ENCODE measurements at places on chromosomes 11 and 22.

- no peak for DNase-seq
These were observed at the start of gene CALCA for GRCh38 chr11:14971865-14972580. Gene CALCA, minus strand, starts transcription at chr11:14972351. Its CDS starts 1,159 bp downstream, at chr11:14971192.

DNA sequence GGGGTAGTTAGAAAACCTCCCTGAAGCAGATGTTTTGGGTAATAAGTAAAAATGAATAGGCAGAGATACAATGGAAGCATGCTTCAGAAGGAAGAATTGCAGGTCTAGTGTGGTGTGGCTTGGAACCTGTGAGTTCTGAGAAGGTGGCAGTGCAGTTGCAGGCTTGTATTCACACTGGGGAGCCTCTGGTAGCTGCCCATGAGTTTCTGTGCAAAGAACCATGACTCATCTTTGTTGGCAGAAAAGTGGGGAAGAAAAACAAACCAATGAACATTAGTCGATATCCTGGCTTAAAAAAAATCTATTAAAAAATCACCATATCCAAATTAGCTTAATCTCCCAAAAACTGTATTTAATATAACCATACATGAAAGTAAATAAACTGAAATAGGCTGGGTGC lies 232.6 kb downstream of the FAT3 start:
- no peak for DNase-seq

GRCh38 chr11:12543596-12544415 lies 130.4 kb upstream of the TEAD1 start:
- no peak for DNase-seq

GRCh38 chr11:45100339-45100738 lies 46.1 kb upstream of the PRDM11 start:
- DNase-seq = no peak

DNA sequence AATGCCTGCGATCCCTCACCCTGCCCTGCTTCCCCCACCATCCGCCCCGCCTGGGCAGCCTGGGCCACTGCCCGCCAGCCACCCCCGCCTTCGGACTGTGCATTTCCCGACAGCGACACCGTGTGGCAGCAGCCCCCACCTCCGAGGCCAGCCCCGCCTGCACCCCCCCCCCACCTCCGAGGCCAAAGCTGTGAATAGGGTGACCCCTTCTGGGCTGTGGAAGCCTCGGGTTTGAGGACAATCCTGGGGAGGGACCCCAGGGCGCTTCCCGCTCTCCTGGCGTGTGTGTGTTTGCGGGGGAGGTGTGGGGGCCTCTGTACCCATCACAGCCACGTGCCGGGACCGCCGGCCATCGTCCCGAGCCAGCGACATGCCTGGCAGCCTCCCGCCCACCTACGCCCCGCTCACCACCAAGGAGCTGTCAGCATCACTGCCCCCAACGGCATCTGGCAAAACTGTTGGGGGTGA lies 33.8 kb upstream of the PPARA start:
- peak; percentile 86 for DNase-seq

- no peak for DNase-seq
These were observed 9.0 kb upstream of the USP28 start for GRCh38 chr11:113884361-113884836.

DNA sequence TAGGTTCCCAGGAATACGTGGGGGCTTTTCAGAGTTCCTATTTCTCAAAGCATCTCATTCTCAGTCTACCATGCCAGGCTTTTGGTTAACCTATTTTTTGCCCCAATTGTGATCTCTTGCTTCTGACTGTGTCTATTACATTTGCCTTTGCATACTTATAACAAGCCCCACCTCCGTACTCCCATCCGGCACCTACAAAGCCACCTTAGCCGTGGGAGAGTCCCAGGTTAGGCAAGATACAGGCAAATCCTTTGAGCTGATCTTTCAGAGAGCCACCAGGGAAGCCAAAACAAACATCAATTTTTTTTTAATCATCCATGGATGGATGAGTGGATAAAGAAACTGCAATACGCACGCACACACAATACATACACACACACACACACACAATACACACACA lies 18.6 kb upstream of the PANX3 start:
- no peak for DNase-seq

- DNase-seq = no peak
These were observed 56.0 kb downstream of the PACS1 start for GRCh38 chr11:66126064-66126463.

DNA sequence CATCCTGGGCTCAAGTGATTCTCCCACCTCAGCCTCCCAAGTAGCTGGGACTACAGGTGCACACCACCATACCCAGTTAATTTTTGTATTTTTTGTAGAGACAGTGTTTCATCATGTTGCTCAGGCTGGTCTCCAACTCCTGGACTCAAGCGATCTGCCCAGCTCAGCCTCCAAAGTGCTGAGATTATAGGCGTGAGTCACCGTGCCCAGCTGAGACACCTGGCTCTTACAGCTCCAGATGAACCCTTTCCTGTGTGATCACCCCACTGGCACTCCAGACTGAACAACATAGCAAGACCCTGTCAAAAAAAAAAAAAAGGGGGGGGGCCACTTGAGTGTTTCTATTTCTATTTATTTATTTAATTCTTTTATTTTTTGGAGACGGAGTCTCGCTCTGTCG lies 1.0 kb upstream of the ADSL start:
- peak; percentile 40 for DNase-seq

- DNase-seq = no peak
These were observed 16.7 kb downstream of the TMPRSS13 start for GRCh38 chr11:117912497-117912896.

GRCh38 chr11:89477175-89477574 lies 14.0 kb downstream of the NOX4 start:
- no peak for DNase-seq

- DNase-seq = peak; percentile 74
These were observed 17.8 kb upstream of the WNT7B start for GRCh38 chr22:45994491-45995404.

- no peak for DNase-seq
These were observed 296.8 kb downstream of the RAB38 start for GRCh38 chr11:87878373-87878825.

- no peak for DNase-seq
These were observed 1060.5 kb downstream of the DLG2 start for GRCh38 chr11:84566671-84567070.

DNA sequence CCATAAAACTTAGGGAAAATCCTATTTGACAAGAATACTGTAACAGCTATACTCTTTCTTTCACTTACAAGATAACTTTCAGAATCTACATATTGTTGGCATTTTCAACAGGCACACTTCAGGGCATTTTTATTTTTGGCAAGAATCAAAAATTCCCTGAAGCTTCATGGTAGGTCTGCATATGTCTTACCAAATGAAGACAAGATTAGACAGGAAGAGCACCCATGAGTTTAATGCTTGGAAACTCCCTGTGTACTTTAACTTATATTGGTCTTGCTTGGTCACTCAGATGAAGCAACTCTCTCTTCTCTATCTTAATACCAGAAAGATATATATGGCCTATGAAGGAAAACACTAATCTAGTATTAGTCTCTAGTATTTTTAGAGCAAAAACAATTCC lies 137.7 kb downstream of the ATG16L2 start:
- DNase-seq = no peak

- no peak for DNase-seq
These were observed 161.8 kb downstream of the CASP12 start for GRCh38 chr11:104736502-104736901.

GRCh38 chr11:19920982-19921381 lies 208.3 kb downstream of the NAV2 start:
- no peak for DNase-seq

DNA sequence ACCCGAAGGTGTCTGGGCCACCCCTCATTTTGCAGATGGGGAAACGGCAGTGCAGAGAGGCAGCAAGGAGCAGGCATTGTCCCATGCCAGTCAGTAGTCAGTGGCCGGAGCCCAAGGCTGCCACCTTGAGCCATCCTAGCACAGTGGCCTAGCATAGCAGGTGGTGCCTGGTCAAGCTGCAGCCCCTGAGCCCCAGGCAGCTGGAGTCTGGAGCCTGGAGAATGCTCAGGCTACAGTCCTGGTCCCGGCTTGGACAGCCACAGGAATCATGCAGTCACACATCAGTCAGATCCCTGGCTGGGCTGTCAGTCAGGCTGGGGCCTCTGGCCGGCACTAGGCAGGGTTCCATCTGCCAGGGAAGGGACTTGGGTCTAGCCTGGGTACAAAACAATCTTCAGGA lies 18.6 kb downstream of the KCNC1 start:
- no peak for DNase-seq

GRCh38 chr11:33480626-33481025 lies 220.0 kb downstream of the C11orf91 start:
- no peak for DNase-seq

DNA sequence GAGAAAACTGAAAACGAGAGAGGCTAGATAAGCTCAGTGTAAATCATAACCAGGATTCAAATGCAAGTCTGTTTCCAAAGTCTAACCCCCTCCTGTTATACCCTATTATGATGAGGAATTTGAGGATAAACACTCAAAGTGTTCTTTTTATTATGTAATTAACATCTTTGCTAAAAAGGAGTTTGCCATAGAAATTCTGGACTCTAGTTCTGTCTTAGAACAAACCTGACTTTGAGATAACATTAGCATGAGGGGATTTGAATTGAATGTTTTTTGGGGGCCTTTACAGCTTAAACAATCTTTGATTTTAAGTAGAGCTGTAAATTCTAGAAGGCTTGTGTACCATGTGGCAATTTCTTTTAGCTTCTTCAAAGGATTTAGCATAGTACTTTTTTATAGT lies 9.5 kb downstream of the C11orf54 start:
- no peak for DNase-seq

GRCh38 chr22:30602049-30602448 lies 4.9 kb upstream of the TCN2 start:
- DNase-seq = no peak

- DNase-seq = no peak
These were observed 416.6 kb upstream of the CCDC90B start for GRCh38 chr11:83702796-83703195.

GRCh38 chr11:5690736-5691135 lies 1.1 kb downstream of the TRIM22 start:
- no peak for DNase-seq

DNA sequence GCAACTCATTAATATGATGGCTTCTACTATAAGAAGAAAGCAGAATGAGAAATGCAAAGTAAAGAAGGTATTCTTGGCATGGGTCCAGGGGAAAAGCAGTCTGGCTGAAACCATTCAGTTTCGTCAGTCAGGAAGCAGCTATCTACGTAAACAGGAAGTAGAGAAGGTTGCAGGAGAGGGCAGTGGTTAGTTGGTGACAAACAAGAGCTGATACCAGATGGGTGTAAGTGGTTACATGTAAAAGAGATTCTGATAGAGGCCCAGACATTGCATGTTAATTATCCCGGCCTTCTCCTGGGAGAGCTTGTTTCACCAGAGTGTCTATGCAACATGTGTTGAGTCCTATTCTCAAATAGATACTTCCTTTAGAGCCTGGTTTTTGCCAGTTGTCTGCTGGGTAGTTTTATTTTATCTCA lies 58.4 kb upstream of the PSMA1 start:
- DNase-seq = peak; percentile 88

DNA sequence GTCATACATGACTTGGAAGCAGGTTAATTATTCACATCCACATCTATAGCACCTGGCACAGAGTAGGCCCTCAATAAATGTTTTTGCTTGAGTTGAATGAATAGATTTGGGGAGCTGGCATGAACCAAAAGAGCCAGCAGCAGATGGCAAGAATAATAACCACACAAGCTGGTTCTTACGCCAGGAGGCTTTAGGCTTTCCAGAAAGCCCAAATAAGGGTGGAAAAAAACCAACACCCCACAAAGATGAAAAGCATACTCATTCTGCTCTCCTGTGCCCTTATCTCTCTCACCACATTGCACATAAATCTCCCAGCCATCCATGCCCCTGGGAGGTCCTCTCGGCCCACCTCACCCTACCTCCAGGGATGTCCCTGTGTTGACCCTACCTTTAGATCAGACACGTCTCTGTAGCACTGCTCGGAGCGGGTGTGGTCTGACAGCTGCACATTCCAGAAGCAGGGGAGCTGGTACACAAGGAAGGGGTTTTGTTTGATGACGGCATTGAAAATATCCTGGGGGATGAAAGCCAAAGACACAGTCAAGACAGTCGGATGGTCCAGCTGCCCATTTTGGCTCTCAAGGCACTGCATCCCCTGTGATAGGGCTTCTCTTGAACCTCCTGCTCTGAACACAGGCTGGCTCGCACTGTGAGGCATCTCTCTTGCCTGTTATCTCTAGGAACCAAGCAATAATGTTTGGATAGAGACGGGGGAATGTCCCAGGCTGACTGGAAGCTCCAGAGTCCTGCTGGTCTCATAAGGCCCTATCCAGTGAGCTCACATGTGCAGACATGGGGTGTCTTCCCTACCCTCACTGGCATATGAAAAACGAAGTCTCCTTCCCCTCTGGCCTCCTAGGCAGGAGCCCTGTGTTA lies 323.6 kb upstream of the SYN3 start:
- no peak for DNase-seq

- no peak for DNase-seq
These were observed 111.7 kb downstream of the MYO18B start for GRCh38 chr22:25853501-25854284.

- no peak for DNase-seq
These were observed 9.2 kb downstream of the RRP8 start for GRCh38 chr11:6594142-6594768.

- DNase-seq = no peak
These were observed 884 bp downstream of the CENATAC start for GRCh38 chr11:118998822-118999221.

GRCh38 chr11:3950996-3951660 lies 95.7 kb downstream of the STIM1 start:
- peak; percentile 24 for DNase-seq

DNA sequence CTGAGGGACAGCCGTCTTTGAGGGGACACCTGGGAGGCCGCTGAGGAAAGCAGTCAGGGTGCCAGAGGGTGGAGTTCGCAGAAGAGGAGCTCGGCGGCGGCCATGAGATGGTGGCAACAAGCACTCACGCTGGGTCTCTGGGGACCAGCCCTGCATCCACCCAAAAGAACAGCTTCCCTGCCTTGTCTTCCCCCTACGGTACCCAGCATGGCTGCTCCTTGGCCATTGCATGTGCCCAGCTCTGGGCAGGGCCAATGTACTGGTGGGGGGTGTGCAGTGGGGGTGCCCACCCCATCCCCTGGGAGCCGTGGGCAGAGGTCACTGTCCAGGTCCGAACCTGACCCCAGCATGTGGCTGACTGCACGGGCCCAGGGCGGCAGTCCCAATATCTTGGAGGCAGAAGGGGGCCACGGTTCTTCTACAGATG lies 42.3 kb downstream of the OSBPL5 start:
- DNase-seq = no peak

DNA sequence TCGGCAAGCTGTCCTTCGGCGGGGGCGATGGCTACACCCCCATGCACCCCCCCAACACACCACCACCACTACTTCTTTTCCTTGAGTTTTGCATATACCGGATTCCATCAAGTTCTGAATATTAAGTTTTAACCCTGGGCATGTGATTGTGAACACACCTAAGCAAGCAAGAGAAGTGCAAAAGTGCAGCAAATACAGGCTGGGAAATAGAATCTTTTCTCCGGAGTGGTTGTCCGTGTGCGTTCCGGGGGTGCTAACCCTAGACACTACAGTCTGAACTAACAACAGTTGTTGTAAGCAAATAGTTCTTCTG lies 574 bp downstream of the PRSS23 start:
- no peak for DNase-seq

GRCh38 chr11:118910309-118911112 lies 15.2 kb downstream of the BCL9L start:
- DNase-seq = peak; percentile 61

Measured in CD4-positive, alpha-beta T cell treated with Interleukin-1 beta for 1 hour (primary cell).